ENCODE measurements at places on chromosomes 16 and 17.

GRCh38 chr17:36544044-36544306 is 744 bp upstream of the GGNBP2 start:
- peak; percentile 21 for DNase-seq

- peak; percentile 34 for DNase-seq
Measured at GRCh38 chr17:41505809-41506767, 676 bp upstream of the KRT13 start.

GRCh38 chr16:2819179-2819938 is 2.3 kb downstream of the PRSS21 start:
- DNase-seq: no peak

GRCh38 chr16:2048116-2048543 is 345 bp downstream of the TSC2 start:
- no peak for DNase-seq

- peak; percentile 38 for DNase-seq
Measured at GRCh38 chr17:50721194-50722010, 2.0 kb downstream of the LUC7L3 start.

GRCh38 chr17:76152591-76152990 is 11.5 kb upstream of the FOXJ1 start:
- no peak for DNase-seq

DNA sequence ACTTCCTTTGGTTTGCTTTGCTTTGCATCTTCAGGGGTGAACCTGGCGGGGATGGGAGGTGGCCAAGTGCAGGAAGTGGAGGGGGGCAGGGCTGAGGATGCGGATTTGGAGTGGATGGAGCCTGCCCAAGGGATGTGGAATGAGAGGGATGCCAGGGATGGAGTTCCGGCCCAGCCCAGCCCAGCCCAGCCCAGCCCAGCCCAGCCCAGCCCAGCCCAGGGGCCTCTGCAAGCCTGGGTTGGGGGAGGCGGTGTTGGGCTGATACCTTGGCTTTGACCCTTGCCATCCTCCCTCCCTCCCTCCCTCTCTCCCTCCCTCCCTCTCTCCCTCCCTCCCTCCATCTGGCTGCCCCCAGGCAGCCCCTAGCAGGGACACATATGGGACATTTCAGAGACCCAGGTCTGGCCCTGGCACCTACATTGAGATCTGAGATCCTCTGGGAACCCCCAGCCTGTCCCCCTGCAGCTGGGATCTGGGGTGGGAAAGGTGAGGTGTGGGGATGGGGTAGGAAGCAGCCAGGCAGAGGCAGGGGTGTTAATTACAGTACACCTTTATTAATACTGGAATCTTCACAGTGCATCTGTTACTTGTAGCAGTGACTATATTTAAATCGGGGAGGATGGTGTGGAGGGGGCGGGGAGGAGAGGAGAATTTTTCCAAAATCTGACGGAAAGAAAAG is 14.5 kb downstream of the IL34 start:
- no peak for DNase-seq

DNA sequence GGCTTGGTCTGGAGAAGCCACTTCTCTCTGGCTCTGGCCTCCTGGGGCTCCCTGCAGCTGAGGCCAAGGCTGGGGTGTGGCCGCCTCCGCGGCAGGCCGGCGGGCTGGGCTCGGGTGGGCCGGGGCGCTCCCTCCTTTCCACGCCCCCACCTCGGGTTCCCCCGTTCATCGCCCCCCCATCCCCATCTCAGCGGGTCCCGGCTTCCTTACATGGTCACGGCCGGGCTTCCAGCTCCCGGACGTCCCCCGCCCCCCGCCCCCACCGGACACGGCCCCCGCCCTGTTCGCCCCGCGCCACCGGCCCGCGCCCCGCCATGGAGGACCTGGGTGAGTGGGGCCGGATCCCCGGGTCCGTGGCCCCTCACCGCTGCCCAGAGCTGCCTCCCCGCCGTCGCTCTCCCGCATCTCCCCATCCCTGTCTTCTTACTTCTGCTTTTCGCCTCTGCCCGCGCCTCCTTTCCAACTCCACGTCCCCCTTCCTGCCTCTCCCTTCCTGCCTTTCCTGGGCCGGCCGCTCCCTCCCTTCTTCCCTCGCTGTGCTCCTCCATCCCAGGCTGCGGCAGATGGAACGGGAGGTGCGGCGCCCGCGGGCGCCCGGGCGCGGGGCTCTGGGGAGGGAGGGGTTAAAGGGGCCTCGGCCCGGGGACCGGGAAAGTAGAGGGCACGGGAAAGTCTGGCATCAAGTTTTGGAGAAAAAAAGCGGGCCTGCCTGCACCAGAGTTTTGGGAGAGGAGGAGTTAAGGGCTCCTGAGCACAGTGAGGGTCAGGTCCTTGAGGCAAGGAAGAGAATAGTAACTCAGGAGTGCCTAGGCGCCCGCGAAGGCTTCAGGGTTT is at the start of gene TGFB1I1:
Gene TGFB1I1 (plus strand): TSS at position 278 of the 834 bp plus-strand sequence. CDS start 37 bp downstream, at position 315.
- DNase-seq: peak; percentile 36

GRCh38 chr17:2071455-2072281 is 16.8 kb downstream of the HIC1 start:
- no peak for DNase-seq

DNA sequence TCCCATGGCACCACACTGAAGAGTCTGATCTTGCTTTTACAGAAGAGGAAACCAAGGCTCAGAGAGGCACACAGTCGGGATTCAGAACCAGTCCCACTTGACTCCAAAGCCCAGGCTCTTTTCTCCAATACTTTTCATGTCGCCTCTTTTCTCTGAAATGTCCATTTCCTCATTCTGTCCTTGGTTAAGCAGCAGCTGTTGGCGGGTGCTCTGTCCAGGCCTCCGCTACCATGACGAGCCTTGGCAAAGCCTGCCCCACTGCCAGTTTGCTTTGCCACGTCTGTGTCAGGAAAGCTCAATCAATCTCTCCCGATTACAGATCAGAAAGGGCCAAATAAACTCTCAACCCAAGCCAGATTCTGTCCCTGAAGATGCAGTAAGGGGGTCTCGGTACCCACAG is 9.1 kb upstream of the CEP295NL start:
- DNase-seq: no peak

GRCh38 chr17:55175788-55176427 is 88.9 kb upstream of the HLF start:
- DNase-seq: peak; percentile 24

GRCh38 chr17:28533091-28533807 is 19.2 kb downstream of the UNC119 start:
- no peak for DNase-seq

DNA sequence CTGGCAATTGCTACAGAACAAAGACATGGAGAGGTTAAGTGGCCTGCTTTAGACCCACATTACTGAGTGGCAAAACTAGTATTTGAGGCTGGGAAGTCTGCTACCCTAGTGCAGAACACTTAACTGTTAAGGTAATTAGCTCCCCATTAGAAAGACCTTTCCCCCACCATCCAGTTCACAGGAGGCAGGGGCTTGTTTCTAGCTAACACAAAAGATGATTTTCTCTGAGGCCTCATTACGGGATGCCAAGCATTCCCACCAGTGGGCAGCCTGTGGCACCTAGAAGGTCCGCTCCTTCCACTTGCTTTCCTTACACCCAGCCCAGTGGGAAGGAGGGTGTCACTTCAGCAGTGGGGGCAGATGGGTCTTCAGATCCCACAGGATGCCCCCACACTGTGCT is 99.1 kb downstream of the RBFOX1 start:
- DNase-seq: no peak

DNA sequence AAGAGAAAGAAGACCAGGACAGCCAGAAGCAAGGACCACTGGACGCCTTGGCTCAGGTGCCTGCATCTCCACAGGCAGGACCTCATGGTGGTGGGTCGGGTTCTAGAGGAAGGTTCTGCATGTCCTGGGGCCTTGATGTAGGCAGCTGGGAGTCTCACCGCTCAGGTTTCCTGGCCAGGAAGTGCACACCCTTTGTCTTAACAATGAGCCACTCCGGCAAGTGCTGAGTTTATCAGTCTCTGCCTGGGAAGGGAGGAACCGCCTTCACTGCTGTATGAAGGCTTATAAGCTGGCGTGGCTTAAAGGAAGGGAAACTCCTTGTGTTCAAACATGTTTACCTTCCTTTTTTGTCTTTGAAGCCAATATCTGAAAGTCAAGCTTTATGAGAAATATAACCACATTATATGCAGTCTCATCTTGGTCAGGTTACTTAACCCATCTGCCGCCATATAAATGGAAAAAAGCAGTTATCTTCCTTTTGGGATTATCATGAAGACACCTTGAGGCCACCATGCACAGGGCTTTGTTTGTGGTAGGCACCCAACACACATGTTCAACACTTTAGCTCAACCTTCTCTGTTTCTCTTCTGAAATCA is at the start of gene ST6GALNAC1:
Gene ST6GALNAC1 (minus strand): TSS at position 205 of the 596 bp plus-strand sequence. CDS start 119 bp downstream, at position 86.
- DNase-seq: no peak

DNA sequence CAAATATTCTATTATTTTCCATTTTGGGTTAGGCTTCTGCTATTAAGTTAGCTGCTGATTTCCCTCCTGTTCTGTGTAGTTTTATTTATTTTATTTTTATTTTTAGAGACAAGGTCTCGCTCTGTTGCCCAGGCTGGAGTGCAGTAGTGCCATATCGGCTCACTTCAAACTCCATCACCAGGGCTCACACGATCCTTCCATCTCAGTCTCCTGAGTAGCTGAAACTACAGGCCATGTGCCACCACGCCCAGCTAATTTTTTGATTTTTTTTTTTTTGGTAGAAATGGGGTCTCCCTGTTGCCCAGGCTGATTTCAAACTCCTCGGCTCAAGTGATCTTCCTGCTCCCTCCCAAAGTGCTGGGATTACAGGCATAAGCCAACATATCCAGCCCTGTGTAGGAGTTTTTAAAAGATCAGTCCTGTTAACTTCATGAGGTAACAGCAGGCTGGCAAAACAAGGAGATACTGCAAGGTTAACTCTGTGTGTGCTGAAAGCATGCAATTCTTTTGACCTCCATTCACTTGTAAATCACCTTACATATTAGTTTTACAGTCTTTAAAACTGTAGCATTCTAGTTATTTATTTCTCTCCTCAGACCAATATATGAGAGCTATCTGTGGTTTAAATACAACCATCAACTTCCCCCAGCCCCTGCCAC is 63.2 kb downstream of the SSH2 start:
- DNase-seq: no peak

GRCh38 chr16:62190426-62190825 is 154.2 kb upstream of the CDH8 start:
- DNase-seq: no peak

DNA sequence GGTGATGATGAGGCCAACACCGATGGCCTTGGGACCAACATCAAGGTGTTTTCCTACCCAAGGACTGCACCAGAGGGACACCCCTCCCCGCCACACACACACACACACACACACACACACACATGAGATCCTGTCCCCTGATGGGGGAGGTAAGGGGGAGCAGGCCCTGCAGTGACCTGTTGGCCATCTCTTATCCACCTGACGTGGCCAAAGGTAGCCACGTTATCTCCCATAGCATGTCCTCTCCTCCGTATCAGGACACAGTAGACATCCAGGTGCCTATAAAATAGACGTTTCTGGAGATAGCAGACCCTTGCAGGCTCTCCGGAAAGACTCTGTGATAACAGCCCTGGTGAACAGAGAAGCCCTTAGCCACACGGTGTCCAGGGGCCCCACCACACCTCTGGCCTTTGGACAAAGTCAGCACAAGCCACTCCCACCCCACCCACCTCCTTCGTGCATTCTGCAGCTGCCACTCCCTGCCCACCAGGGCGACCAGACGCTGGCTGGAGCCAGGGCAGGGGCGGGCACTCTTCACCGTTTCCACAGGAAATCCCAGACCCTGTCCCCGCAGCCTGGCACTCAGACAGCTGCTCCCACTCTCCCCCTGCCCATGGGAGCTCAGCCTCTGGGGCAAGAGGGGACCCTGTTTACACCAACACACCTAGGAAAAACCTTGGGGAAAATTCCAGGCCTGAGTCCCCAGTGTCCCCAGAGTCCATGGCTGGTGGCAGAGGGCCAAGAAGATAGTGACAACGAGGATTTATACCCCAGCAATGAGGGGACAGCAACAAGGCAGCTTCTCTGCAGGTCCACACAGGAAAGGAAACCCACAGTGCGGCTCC is 15.4 kb upstream of the ENPP7 start:
- DNase-seq: no peak

DNA sequence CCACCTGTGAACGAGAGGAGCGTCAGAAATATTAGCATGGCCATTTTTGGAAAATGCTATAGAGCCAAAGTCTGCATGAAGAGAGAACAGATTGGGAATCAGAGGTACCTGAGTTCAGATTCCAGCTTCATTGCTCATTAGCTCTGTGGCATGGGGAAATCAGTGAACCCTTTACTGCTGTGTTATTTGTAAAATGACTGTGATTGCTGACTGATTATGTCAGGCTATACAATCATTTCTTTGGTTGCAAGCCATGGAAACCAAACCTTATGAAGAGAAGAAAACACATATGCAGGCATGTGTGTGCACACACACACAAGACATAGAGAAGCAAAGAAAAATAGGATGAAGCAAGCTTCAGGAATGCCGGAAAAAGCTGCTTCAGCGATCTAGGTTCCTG is 101.4 kb upstream of the HSBP1 start:
- DNase-seq: no peak

- DNase-seq: no peak
Measured at GRCh38 chr16:67245674-67246080, 1.6 kb downstream of the FHOD1 start.

GRCh38 chr17:61423967-61424649 is 24.5 kb downstream of the TBX2 start:
- DNase-seq: no peak

GRCh38 chr16:88631384-88631783 is 7.0 kb upstream of the IL17C start:
- no peak for DNase-seq

GRCh38 chr16:49932434-49932833 is 76.5 kb upstream of the ZNF423 start:
- no peak for DNase-seq

DNA sequence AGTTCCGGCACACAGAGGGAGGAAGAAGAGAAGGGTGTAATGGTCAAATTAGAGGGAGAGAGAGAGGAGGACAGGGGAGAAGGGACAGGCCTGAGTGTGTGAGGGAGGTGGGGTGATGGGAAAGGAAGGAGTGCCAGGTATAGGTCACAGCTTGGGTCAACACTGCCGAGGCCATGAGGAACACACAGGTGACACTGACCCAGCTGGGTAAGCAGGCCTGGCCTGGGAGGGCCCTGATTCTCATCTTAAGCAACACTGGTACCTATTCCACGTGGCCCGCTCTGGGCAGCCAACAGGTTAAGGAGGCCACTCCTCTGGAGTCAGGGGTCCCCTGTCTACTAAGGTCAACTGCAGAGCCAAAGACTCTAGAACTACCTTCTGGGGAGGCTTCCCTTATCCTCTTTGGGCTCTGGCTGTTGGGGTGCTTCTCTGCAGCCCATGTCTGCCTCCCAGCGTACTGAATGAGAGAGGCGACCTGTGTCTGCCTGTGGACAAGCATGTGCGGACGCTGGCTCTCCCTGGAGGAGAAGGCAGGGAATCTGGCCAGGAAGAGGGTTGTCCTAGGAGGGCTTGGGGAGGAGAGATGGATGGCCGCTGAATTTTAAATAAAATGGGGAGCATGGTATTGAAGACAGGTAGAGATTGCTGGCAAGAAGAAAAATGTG is 57.6 kb downstream of the RGS9 start:
- no peak for DNase-seq

DNA sequence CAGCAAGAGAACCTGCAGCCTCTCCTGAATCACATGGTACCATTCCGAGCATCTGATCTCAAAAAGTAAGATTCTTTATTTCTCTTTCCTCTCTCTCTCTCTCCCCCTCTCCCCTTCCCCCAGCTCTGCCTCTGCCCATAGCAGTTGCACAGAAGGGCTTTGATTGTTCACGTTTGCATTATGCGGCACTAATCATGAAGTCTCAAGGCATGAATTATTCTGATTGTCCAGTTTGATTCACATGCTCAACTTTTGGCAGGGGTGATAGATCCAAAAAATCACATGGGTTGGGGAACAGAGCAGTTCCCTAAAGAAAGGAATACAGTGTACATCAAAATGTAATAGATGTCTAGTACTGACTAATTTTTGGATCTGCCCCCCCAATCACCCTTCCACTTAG is 380.0 kb upstream of the SOX9 start:
- DNase-seq: no peak

Measured in germinal center (tissue), 1 donor.